Uterine smooth muscle cell (primary cell): ENCODE measurements at places on chromosomes 4 and X. TPM values are rescaled to one million over a fixed set of nuclear protein-coding genes. Genes with fewer than 3 reads are reported as not detected.

Gene SHROOM3
- 2.2 and 4.2 TPM in 2 replicates for total RNA-seq

Gene RHOXF2B
- not detected in 2 replicates for total RNA-seq

Gene TLR8
- total RNA-seq: not detected in 2 replicates

Gene NPFFR2
- total RNA-seq: not detected in 2 replicates

Gene GLOD5
- total RNA-seq: not detected in 2 replicates
